H54 (cell line): ENCODE measurements at places on chromosomes 4 and X.

DNA sequence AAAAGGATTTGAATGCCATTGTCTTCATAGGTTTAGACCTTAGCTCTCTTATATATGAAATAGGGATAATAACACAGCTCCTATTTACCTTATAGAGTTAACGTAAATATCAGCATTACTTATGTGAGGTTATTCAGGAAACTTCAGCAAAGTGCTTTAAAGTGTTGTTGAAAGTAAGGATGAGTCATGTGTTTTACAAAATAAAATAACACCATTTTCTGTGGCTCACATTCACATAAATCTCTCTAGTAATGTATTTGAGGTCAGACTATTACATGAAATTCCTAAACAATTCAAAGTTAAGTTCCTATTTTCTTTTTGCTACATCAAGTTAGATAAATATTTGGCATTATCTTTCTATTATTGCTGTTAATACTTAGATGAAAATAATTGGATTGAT is 2.9 kb downstream of the GNRHR start:
- DNase-seq: no peak

DNA sequence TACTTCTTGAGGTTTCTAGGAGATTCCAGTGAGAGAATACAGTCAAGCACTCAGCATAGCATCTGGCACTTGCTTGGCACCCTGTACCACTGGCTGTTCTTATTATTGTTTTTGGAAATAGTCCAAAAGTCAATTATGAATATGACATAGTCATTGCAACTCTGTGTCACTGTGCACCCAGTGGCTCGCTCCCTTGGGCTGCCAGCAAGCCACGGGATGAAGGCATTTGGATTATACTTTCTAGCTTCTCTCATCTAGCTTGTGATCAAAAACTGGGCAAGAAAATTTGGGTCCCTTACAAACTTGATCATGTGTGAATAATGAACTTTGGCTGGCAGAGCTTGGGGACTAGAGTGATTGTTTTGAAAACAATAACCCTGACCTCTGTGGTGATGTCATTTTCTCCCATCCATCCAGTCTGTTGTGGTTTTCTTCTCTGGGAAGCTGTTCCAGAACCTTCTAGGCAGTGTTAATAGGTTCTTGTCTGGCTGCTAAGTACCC is 32.7 kb upstream of the LIMCH1 start:
- DNase-seq: peak; percentile 21

DNA sequence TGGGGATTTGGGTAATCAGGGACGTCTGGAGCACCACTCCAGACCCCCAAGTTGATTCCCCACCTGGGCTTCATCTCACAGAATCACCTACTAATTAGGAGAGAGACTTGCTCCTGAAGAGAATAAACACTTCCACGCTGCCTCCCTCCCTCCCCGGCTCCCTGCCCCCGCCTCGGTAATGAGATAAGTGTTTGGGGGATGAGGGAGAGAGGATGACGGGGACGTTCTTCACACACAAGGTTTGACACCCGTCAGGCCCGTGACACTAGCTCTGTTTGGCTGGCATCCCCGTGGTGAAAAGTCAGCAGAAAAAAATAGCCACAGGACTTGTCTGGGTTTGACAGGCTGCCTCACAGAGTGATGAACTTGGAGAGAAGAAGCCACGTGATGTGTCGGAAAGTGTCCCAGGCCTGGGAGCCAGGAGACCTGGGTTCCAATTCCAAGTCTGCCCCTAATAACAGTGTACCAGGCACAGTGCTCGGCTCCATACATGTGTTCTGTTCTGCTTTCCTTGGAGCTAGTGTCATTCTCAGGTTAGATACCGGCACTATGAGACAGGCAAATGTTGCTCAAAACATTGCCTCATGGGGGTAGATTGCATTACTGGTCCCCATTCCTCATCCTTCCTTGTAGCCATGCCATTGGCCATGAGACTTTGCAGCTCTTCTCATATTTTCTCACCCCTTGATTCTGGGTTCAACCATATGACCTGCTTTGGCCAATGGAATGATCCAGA is 578.0 kb downstream of the BCOR start:
- no peak for DNase-seq

DNA sequence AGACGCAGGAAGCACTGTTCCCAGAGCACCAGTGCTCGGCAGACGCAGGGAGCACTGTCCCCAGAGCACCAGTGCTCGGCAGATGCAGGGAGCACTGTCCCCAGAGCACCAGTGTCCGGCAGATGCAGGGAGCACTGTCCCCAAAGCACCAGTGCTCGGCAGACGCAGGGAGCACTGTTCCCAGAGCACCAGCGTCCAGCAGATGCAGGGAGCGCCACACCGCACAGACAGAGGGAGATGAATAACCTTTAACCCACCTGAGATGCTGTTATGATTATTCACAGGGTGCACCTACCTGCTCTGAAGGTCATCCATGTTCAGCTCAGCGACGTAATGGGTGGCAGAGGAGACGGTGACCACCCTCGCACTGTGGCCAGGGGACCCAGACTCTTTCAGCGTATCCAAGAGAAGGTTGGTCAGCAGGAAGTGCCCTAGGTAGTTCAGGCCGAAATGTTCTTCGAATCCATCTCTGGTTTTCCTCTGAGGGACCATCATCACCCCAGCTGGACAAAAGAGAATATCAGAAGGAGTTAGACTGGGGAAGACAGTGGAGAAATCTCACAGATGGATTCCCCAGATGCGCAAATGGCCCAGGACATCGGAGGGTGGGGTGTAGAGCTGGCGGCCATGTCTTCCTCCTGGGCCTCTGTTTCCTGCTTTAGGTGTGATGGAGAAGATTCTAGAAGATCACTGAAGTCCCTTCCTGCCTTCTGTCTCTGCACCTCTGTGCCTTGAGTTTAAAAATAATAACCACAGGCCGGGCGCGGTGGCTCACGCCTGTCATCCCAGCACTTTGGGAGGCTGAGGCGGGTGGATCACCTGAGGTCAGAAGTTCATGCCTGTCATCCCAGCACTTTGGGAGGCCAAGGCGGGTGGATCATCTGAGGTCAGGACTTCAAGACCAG is 234.1 kb downstream of the DHRSX start:
- DNase-seq: no peak

- DNase-seq: peak; percentile 6
Observed at GRCh38 chrX:109472939-109473735, 8.7 kb downstream of the GUCY2F start.

DNA sequence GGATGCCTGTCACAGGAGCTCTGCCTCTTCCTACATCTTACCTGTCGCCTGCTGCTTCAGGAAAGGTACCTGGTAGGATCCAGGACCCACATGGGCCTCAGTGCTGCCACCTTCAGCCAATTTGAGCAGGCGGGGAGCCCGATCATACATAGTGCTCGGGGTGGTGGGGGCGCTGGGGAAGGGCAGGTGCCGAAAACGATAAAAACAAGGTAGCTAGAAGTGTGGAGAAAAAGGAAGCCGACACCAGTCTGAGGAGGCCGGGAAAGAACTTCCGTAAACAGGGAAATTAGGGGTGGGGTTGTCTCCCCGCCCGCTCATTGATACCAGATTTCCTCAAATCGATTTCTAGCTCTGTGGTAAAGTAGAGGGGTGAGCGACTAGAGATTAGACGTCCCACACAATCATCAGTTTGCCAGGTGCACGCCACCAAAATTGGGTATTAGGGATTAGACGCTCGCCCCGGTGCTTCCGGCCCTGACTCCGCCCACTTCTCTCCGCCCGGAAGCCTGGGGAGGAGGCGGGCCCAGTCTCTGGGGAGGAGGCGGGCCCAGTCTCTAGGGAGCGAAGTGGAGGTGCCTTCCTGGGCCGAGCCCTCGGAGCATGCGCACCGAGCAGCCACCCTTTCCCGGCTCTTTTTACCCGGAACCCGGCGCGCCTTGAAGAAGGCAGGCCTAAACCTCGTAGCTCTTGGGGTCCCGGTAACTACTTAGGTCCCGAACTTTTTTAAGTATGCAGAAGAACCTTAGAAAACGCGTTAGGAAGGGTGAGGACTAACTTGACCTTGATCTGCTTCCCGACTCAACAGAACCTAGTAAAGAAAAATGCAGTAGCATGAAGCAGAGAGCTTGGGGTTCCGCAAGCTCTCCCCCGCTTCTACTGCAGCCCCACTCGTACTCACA is at the start of gene STPG2:
TSS of gene STPG2 (minus strand) at position 476 of the 899 bp plus-strand sequence.
- DNase-seq: peak; percentile 40

DNA sequence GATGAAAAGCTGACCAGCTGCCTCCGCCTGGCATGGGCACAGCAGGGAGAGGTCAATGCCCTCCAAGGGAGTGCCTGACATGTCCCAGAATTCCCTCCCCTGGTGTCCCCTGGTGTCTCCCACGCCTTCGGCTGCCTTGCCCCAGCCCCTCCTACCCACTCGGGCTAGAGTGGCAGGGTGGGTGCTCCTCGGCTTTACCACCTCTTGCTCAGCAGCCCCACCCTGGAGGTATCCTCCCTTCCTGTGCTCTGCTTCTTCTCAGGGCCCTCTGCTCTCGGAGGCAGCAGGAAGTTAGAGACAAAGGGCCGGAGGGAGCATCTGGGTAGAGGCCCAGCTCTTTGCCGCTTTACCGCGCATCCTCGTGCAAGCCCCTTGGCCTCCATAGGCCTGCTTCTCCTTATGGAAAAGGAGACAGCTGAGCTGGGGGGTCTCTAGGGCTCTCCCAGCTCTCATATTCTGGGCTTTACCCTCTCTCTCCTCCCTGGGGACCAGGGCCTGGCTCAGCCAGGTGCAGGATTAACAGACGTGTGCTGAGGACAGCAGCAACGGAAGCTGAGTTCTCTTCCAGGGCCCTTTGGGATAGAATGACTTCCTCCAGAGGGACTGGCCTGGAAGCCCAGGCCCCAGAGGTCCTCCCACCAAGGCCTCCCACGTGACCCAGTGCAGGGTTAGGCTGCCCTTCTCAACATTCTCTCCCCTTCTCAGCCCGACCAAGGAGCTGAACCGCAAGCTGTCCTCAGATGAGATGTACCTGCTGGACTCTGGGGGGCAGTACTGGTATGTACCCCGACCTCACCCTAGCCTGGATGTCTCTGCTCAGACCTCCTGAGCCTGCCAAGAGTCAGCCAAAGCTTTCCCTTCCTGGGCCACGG is 17.2 kb downstream of the XPNPEP2 start:
- DNase-seq: no peak
